Left ventricle myocardium inferior (tissue), 1 donor: ENCODE measurements at places on chromosomes 13 and 19. TPM values are rescaled to one million over a fixed set of nuclear protein-coding genes. Genes with fewer than 3 reads are reported as not detected.

DNA sequence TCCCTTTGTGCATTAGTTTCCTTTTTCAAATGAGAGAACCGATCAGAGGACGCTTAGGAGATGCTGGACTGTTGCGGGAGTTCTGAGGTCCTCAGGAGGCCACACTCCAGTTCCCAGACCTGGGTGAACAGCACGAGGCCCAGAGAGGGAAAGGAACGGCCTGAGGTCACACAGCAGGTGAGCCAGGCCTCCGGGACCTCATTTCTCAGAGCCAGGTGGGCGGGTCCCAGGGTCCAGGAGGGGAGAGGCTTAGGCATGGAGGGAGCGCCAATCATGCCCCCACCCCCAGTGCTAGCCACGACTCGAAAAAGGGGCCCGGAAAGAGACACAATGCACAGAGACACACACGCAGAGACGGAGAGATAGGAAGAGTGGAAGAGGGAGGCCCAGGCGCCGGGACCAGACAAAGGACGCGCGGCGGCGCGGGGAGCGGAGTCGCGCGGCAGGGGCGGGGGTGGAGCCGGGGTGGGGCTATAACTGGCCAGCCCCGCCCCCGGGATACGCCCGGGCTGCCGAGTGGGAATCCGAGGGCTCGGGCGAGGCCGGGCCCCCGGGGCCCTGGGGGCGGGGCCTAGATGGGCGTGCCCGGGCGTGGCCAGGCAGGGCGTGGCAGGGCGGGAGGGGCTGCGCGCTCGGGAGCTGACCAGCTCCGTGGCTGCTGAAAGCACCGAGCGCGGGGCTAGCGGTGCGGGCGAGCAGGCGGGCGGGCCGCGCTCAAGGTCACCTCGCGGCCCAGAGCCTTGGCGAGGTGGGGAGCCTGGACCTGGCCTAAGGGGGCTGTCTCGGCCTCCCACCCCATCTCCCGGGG lies 1.6 kb downstream of the ELAVL3 start:
- H3K4me1 ChIP-seq = peaks cover 44% of the 10 kb centered on the region
- H3K4me3 ChIP-seq = peak overlapping the region; percentile 58
- H3K27me3 ChIP-seq = peaks cover 61% of the 10 kb centered on the region
- peak; percentile 34 for DNase-seq
- H3K36me3 ChIP-seq = peaks cover 8% of the 10 kb centered on the region

DNA sequence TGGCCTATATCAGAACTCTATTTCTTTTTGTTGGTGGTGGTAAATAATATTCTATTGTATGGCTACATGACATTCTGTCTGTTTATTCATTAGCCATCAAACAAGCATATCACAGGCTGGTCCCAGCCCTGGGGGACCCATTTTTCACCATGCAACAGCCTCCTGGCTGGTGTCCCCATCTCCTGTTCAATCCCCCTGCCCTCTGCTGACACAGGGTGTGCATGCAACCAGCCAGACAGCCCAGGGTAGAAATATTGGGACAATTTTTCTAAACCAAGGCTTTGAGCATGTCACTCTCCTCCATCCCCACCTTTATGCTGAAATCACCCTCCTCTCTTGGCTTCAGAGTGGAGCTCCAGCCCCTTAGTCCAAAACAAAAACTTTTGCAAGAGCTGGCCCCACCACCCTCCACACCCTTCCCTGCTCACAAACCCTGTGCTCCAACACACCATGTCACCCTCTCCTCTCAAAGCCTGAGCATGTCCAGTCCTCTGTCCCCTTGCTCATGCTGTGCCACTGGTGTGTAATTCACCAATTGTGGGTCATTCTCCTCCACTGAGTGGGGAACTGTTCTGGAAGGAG lies 153.0 kb upstream of the UQCRFS1 start:
- no peak overlapping the region for H3K4me3 ChIP-seq
- H3K4me1 ChIP-seq = no peaks in the 10 kb centered on the region
- no peak for DNase-seq
- H3K27me3 ChIP-seq = peaks cover 73% of the 10 kb centered on the region
- no peak overlapping the region for H3K27ac ChIP-seq

- H3K27me3 ChIP-seq = peaks cover 63% of the 10 kb centered on the region
- H3K27ac ChIP-seq = no peak overlapping the region
- no peaks in the 10 kb centered on the region for H3K36me3 ChIP-seq
- no peak overlapping the region for H3K4me3 ChIP-seq
- H3K4me1 ChIP-seq = no peaks in the 10 kb centered on the region
- no peak for DNase-seq
Observed at GRCh38 chr13:99415851-99416331, 85.4 kb upstream of the TM9SF2 start.

DNA sequence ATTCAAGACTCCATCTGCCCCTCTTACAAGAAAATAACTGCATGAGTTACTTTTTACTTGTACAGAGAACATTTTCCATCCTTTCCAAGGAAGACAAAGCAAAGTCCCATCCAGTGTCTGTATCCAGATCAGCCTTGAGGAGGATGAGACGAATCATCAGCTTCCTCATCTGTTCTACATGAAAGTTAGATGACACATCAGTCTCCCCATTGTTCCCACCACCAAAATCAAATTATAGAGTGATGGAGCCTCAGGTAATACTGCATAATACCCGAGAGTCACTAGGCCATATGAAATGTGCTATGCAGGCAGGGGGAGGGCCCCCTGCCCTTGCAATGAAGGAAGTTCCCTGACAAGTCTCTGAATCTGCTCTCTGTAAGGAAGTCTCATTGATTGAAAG lies 1244.6 kb upstream of the SLC10A2 start:
- H3K36me3 ChIP-seq = no peaks in the 10 kb centered on the region
- no peak overlapping the region for H3K4me3 ChIP-seq
- no peaks in the 10 kb centered on the region for H3K4me1 ChIP-seq
- H3K27me3 ChIP-seq = no peaks in the 10 kb centered on the region
- DNase-seq = no peak

Gene THSD8
- total RNA-seq = 2.7 TPM

Gene CALR3
- total RNA-seq = not detected

Gene BCL3
- 15.0 TPM for total RNA-seq

Gene ZNF296
- total RNA-seq = not detected

Gene ATP12A
- total RNA-seq = not detected

Gene KLK10
- total RNA-seq = not detected

Gene CEACAM20
- total RNA-seq = not detected
